ENCODE measurements at places on chromosomes 5 and 9. TPM values are rescaled to one million over a fixed set of nuclear protein-coding genes. Genes with fewer than 3 reads are reported as not detected.

The ASPN gene
- 7.8 TPM for total RNA-seq

DNA sequence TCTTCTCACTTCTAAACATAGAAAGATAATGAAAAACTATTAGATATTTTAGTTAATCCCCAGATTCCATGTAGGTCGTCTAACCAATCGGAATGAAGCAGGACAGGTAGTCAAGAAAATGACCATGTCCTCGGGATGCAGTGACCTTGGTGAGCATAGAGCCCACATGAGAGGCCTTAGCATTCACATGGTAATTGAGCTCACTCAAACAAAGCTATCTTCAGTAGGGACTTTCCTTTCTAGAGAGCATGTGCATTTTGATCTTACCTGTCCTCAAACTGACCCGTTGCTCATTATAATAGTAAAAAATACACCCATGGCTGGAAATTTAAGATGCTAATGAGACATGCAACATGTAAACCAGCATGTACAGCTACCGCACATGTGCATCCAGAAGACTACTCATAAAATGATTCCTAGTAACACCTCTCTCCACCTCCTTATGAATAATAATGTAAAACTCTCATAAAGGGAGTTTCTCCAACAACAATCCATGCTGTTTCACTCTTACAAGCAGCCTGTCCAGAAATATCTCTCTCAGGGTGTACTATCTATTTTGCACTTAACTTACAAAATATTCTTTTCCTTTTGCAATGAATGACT is 274.0 kb upstream of the CDH9 start:
- DNase-seq: no peak

- no peak for DNase-seq
Observed at GRCh38 chr9:136287960-136288753, 15.7 kb downstream of the CCDC187 start.

The C1QTNF2 gene
- total RNA-seq: 3.1 TPM
